ENCODE measurements at places on chromosomes 2 and 18.
A peak's percentile ranks its signal among the peaks of the same experiment; 100 is the strongest.

- H3K27ac ChIP-seq: no peak overlapping the region
- no peak overlapping the region for H3K4me3 ChIP-seq
- H3K27me3 ChIP-seq: no peaks in the 10 kb centered on the region
- no peak for DNase-seq
Measured at GRCh38 chr2:179837408-179837807, 24.0 kb downstream of the ZNF385B start.

GRCh38 chr2:174025271-174026121, 60.3 kb upstream of the SP3 start:
- no peaks in the 10 kb centered on the region for H3K36me3 ChIP-seq
- no peaks in the 10 kb centered on the region for H3K27me3 ChIP-seq
- peaks cover 31% of the 10 kb centered on the region for H3K4me1 ChIP-seq
- DNase-seq: no peak
- no peak overlapping the region for H3K27ac ChIP-seq

DNA sequence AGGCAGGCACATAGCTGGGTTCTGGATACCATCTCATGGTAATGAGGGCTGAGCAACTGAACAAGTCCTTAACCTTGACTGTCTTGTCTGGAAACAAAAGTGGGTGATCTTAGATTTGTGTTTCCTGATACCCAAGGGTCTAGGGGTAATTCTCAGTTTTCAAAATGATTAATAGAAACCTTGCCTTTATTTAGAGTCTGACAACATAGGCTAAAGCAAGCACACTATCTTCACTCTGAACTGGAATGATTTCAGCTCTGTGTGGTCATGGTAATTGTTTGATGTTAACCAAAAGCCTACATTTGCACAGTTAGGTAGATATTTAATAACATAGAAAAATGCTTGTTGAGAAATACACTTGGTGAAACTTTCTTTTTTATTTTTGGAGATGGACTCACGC, 6.8 kb upstream of the LAMA3 start:
- no peak for DNase-seq
- no peak overlapping the region for H3K27ac ChIP-seq
- H3K4me3 ChIP-seq: no peak overlapping the region
- no peaks in the 10 kb centered on the region for H3K36me3 ChIP-seq

GRCh38 chr2:9215680-9216079, 9.1 kb downstream of the ASAP2 start:
- no peak overlapping the region for H3K4me3 ChIP-seq
- no peak for DNase-seq
- no peaks in the 10 kb centered on the region for H3K4me1 ChIP-seq
- no peak overlapping the region for H3K27ac ChIP-seq
- H3K27me3 ChIP-seq: no peaks in the 10 kb centered on the region

GRCh38 chr18:78295262-78295661, 684.4 kb upstream of the SALL3 start:
- no peak overlapping the region for H3K27ac ChIP-seq
- no peak overlapping the region for H3K4me3 ChIP-seq
- no peak for DNase-seq
- no peaks in the 10 kb centered on the region for H3K36me3 ChIP-seq
- H3K4me1 ChIP-seq: no peaks in the 10 kb centered on the region
- H3K27me3 ChIP-seq: no peaks in the 10 kb centered on the region

GRCh38 chr2:125713533-125713932, 942.4 kb upstream of the GYPC start:
- H3K36me3 ChIP-seq: no peaks in the 10 kb centered on the region
- H3K27me3 ChIP-seq: no peaks in the 10 kb centered on the region
- no peak for DNase-seq

GRCh38 chr2:45794134-45794617, 142.7 kb downstream of the PRKCE start:
- H3K27ac ChIP-seq: no peak overlapping the region
- H3K27me3 ChIP-seq: no peaks in the 10 kb centered on the region
- H3K4me1 ChIP-seq: no peaks in the 10 kb centered on the region

GRCh38 chr18:23852236-23853045, 162.1 kb upstream of the TTC39C start:
- no peak overlapping the region for H3K27ac ChIP-seq
- H3K36me3 ChIP-seq: no peaks in the 10 kb centered on the region
- no peaks in the 10 kb centered on the region for H3K27me3 ChIP-seq
- H3K4me1 ChIP-seq: no peaks in the 10 kb centered on the region
- no peak overlapping the region for H3K4me3 ChIP-seq
- DNase-seq: no peak

DNA sequence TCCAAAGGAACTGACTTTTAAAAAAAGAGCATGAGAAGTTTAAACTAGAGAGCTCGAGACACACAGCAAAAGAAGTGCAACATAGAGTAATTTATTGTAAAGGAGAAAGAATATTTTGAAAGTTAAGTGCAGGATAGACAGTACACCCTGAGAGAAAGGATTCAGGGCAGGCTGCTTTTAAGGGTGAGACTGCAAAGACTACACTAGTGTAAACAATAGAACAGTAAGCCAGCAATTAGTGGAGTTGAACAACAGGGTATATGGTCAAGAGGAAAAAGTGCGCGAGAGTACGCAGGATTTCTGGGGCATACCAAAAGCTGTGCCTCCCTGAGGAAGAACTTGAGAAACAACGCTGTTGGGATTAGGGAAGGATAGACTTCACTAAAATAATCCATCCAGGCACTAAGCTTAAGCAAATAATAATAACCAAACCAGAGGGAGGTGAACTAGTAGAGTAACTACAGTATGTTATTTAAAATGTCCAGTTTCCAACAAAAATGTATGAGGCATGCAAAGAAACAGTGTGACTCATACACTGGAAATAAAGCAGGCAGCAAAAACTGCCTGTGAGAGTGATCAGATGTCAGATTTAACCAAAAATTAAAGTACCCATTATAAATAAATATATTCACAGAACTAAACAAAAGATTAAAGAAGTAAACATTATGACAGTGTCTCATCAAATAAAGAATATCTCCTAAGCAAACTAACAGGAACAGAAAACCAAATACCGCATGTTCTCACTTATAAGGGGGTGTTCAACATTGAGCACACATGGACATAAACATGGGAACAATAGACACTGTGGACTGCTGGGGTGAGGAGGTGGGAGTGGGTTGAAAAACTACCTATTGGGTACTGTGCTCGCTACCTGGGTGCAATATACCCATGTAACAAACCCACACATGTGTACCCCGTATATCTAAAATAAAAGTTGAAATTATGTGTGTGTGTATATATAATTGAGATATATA, 40.5 kb upstream of the EMILIN2 start:
- H3K36me3 ChIP-seq: peaks cover 23% of the 10 kb centered on the region
- H3K27me3 ChIP-seq: no peaks in the 10 kb centered on the region
- H3K27ac ChIP-seq: peak overlapping the region; percentile 25
- no peak for DNase-seq
- H3K4me3 ChIP-seq: no peak overlapping the region

DNA sequence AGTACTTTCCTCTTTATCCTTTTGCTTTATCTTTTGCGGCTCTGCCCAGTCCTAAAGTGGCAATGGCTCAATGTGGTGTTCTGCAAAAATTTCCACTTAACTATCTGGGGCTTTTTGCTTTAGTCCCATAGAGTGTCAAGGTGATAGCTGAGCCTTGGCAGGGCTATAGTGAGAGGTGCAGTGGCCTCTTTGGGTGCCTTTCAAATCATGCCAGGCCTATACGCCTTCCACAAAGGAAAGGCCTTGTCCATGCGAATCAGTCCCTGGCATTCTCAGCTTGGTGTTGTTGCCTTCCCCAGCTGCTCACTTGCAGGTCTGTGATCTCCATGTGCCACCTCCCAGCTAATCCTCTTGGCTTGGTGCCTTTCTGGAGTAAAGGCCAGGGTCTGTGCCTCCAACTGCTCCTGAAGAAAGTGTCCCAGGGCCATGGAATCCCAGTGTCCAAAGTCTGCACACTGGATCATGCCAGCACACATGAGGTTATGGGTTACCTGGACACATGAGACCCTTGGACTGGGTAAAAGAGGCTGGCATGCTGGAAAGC, 26.6 kb downstream of the PAX8 start:
- H3K36me3 ChIP-seq: no peaks in the 10 kb centered on the region
- H3K27ac ChIP-seq: no peak overlapping the region
- H3K4me1 ChIP-seq: peaks cover 4% of the 10 kb centered on the region
- H3K27me3 ChIP-seq: no peaks in the 10 kb centered on the region

GRCh38 chr18:55064760-55065159, 105.5 kb upstream of the CCDC68 start:
- H3K4me3 ChIP-seq: no peak overlapping the region
- no peak for DNase-seq
- no peaks in the 10 kb centered on the region for H3K4me1 ChIP-seq
- H3K27ac ChIP-seq: no peak overlapping the region
- no peaks in the 10 kb centered on the region for H3K36me3 ChIP-seq

GRCh38 chr2:234703258-234703657, 206.4 kb upstream of the ARL4C start:
- H3K27me3 ChIP-seq: no peaks in the 10 kb centered on the region
- DNase-seq: no peak
- H3K27ac ChIP-seq: no peak overlapping the region
- no peaks in the 10 kb centered on the region for H3K4me1 ChIP-seq
- no peak overlapping the region for H3K4me3 ChIP-seq
